Stimulated activated naive CD8-positive, alpha-beta T cell treated with anti-CD3 and anti-CD28 coated beads, Interleukin-15, Interleukin-2, amounts not matched to agents 100 U/mL and 50 U/mL, for 24 hours (primary cell): ENCODE measurements at places on chromosomes 4 and X.
A peak's percentile ranks its signal among the peaks of the same experiment; 100 is the strongest.

DNA sequence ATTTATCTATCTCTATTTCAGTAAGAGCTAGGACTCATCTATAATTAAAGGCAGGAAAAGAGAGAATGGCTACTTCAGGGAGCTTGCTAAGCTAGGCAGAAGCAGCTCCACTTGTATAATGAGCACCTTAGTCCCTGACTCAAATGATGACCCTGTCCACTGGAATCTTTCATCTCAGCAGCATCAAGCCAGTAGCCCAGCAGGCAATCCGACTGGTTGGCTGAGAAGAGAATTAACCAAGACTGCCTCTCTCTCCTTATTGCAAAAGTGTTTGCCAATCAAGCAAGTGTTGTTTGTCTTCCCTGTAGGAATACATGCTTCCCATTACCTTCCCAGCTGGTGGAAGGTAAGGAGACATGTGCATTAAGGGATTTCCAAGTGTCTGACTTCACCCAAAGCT, 3.9 kb upstream of the SPOCK3 start:
- no peak for DNase-seq

DNA sequence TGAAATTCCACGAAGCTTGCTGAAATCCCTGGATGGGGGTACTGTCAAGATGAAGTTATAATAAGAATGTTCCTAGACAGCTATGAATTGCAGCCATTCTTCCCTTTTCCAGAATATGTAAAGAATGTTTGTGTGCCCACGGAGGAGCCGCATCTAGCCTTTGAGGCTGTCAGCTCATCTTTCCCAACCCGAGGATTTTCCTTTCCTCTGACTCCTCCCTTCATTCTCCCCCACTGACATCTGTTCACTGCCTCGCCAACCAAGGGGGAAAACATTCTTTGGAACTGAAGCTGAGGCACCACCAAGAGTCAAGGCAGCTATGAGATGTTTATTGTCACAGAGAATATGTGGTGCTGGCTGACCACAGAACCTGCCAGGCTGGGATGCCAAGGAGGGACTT, 8.8 kb downstream of the NHSL2 start:
- no peak for DNase-seq

DNA sequence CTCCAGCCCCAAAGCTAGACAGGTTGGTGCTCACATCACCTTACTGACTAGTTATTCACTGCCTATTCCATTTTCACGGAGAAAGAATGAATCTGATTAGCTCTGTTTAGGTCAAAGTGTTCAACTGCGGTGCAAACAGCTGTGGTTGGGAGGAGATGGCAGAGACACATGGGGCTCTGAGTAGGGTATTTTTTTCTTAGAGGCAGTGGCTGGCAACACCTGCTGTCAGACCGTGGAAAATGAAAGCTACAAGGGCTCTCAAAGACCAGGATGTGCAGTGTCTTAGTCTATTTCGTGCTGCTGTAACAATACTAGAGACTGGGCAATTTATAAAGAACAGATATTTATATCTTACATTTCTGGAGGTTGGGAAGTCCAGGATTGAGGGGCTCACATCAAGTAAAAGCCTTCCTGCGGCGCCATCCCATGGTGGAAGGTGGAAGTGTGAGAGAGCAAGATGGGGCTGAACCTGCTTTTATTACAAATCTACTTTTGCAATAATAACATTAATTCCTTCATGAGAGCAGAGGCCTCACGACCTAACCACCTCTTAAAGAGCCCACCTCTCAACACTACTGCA, 10.6 kb downstream of the NYX start:
- DNase-seq, result no peak

GRCh38 chr4:25904748-25905082, 9.3 kb upstream of the SMIM20 start:
- no peak for DNase-seq

- peak; percentile 8 for DNase-seq
Observed at GRCh38 chr4:112813790-112814189, 176.8 kb downstream of the LARP7 start.

- no peak for DNase-seq
Observed at GRCh38 chr4:70634482-70634881, 5.9 kb downstream of the ENAM start.

GRCh38 chr4:75069493-75070074, 136.7 kb downstream of the PARM1 start:
- DNase-seq, result no peak

- DNase-seq, result no peak
Observed at GRCh38 chr4:83552924-83553323, 17.0 kb downstream of the GPAT3 start.

DNA sequence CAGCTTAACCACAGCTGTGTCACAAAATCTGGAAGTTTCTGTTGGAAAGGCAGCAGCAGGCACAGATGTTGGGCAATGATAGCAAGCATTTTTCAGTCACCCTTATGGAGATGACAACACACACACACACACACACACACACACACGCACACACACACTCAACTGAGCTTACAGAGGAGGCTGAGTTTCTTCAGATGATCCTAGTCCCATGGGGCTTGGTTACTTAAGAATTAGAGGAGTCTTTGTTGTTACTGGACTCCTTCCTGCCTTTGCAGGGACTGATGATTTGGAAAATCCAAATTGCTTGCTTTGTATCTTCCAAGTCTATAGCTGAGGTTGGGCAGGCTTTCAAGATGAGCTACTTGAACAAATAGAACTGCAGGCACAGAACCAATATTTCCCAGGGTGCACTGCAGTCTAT, 740.1 kb upstream of the PITX2 start:
- DNase-seq, result no peak

- no peak for DNase-seq
Observed at GRCh38 chr4:11912886-11913285, 484.2 kb upstream of the HS3ST1 start.

GRCh38 chr4:14560577-14560976, 441.7 kb upstream of the CPEB2 start:
- no peak for DNase-seq

GRCh38 chr4:61531188-61531587, 331.1 kb downstream of the ADGRL3 start:
- no peak for DNase-seq

DNA sequence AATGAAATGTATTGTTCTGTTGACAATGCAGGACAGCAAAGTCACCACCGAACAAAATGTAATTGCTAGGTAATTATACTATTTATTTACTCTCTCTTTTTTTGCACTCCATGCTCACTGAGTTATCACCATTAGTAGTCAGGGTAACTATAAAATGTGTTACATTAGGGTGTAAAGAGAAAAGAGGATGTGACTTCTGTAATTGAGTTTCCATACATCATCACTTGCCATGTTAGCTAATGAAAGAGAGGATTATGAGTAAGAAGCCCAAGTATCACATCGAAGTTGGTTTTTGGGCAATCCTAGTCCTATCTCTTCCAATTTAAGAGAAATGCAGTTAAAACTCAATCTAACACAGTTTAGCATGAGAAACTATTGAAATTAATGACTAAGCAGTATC, 7.6 kb downstream of the ZXDA start:
- DNase-seq, result no peak

- DNase-seq, result no peak
Observed at GRCh38 chr4:119010909-119011606, 122.4 kb downstream of the SYNPO2 start.

- no peak for DNase-seq
Observed at GRCh38 chr4:109959195-109959594, 46.5 kb downstream of the EGF start.

GRCh38 chr4:5969777-5970176, 48.5 kb downstream of the C4orf50 start:
- no peak for DNase-seq

DNA sequence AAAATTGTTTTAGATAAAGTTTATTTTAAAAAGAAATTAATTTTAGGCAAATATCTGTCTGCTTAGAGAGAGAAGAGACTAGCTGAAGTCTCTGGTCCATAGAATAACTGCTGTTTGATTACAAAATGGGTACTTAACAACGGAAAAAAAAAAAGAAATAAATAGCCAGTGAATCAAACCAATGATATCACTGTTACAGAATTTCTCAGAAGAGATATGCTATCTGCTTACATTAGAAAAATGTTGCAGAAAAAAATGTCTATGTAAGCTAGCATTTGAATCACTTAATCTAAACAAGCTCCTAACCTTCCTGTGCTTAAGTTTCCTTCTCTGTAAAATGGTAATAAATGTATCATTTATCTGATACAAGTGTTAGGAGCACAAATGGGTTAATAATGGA, 189.9 kb downstream of the IL15 start:
- no peak for DNase-seq
